ENCODE measurements at places on chromosomes 6 and 20. TPM values are rescaled to one million over a fixed set of nuclear protein-coding genes. Genes with fewer than 3 reads are reported as not detected.

- no peak for DNase-seq
Measured at GRCh38 chr6:148379966-148380713, 37.5 kb downstream of the SASH1 start.

- no peak for DNase-seq
Measured at GRCh38 chr6:136424901-136425300, 125.3 kb downstream of the MAP7 start.

GRCh38 chr6:42925248-42925857 is 3.9 kb upstream of the CNPY3 start:
- DNase-seq: no peak

- DNase-seq: no peak
Measured at GRCh38 chr20:36483919-36484808, 57.2 kb upstream of the MYL9 start.

- DNase-seq: no peak
Measured at GRCh38 chr6:136235233-136235564, 14.9 kb downstream of the MTFR2 start.

DNA sequence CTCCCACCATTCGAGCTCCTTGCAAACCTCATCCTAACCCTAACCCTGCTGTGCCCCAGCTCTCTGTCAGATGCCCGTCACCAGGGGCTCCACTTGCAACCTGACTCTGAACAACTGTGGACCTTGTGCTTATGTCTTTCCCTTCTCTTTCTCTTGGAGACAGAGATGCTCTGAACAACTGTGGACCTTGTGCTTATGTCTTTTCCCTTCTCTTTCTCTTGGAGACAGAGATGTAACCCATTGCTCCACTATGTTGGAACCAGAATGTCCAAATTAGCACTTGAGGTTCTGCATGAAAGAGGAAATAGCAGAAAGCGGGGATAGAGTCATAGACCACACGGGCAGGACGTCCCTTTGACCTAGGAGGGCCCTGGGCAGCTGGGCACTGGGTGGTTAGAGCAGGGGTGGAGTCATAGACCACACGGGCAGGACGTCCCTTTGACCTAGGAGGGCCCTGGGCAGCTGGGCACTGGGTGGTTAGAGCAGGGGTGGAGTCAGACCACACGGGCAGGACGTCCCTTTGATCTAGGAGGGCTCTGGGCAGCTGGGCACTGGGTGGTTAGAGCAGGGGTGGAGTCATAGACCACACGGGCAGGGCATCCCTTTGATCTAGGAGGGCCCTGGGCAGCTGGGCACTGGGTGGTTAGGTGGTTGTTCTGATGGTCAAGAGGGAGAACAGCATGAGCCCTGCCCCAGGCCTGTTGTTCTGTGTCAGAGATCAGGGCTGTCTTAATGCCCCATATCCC is 22.2 kb downstream of the PCMTD2 start:
- DNase-seq: no peak

DNA sequence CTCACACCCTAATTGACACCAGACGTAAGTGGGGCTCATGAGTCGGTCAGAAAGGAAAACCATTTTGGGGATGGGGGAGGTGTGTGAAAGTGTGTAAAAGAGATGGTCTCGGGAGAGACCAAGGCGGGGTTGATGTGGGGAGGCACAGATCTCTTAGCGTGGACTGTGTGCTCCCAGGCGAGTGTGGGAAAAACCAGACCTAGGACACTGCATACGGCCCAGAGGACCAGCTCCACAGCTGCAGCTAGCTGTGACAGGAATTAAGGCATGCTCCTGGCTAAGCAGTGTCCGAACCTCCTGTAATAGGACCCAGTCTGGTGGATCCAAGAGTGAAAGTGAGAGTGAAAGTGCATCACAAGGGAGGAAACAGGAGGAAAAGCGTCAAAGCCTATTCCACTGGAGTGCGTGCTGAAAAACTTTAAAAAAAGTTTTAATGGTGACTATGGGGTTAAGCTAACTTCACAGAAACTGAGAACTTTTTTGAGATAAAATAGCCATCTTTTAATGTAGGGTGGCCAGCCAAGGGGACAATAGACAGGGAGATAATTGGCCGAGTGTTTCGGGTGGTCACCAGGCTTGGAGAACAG is 9.6 kb downstream of the IL22RA2 start:
- DNase-seq: no peak

DNA sequence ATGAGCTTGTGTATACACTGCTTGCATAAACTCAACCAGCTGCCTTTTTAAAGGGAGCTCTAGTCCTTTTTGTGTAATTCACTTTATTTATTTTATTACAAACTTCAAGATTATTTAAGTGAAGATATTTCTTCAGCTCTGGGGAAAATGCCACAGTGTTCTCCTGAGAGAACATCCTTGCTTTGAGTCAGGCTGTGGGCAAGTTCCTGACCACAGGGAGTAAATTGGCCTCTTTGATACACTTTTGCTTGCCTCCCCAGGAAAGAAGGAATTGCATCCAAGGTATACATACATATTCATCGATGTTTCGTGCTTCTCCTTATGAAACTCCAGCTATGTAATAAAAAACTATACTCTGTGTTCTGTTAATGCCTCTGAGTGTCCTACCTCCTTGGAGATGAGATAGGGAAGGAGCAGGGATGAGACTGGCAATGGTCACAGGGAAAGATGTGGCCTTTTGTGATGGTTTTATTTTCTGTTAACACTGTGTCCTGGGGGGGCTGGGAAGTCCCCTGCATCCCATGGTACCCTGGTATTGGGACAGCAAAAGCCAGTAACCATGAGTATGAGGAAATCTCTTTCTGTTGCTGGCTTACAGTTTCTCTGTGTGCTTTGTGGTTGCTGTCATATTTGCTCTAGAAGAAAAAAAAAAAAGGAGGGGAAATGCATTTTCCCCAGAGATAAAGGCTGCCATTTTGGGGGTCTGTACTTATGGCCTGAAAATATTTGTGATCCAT is 15.3 kb downstream of the TNFAIP3 start:
- no peak for DNase-seq

DNA sequence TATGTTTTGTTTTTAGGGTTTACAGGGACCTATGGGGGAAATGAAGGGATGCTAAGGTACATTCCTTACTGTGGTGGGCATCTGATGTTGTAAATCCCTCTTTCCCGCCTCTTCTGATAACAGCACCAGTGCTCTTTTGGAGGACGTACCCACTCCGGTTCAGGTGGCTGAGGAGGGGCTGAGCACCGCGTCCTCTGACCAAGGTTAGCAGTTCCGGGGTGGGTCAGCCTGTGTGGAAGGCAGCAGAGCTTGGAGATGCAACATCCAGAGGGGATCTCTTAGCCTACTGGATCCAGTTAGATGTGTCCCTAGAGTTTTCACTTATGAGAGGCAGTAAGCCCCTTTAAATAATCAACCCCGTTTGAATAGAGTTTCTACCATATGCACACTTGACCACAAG is 135.3 kb upstream of the KCNG1 start:
- no peak for DNase-seq

GRCh38 chr6:147678253-147678652 is 169.8 kb downstream of the SAMD5 start:
- DNase-seq: no peak

DNA sequence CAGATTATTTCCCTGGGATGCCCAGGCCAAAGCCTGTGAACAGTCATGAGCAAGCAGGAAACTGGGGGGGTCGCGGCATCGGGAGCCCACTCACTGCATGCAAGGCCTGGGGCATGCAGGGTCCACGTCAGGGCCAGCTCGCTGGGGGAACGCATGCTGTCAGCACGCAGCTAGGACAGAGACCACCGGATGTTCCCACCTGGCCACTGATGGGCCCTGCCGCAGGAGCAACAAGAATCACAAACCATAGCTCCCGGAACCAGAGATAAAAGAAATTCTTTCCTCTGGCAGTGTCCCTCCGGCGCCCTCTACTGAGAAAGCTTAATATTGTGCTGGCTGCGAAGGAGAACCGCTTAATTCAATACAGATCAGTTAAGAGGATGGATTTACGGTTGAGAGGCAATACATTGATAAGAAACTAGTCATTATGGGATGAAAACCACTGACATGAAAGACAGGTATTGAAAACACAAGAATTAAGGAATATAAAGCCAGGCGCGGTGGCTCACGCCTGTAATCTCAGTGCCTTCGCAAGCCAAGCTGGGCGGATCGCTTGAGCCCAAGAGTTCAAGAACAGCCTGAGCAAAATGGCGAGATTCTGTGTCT is 32.6 kb downstream of the C6orf15 start:
- no peak for DNase-seq

GRCh38 chr20:63471981-63472831 is at the start of gene KCNQ2:
KCNQ2 (minus strand) TSS chr20:63472655; CDS start chr20:63472463, 192 bp downstream.
- DNase-seq: no peak

- DNase-seq: no peak
Measured at GRCh38 chr6:38847497-38847896, 132.4 kb downstream of the DNAH8 start.

GRCh38 chr6:115675443-115675842 is 385.2 kb downstream of the FRK start:
- no peak for DNase-seq

DNA sequence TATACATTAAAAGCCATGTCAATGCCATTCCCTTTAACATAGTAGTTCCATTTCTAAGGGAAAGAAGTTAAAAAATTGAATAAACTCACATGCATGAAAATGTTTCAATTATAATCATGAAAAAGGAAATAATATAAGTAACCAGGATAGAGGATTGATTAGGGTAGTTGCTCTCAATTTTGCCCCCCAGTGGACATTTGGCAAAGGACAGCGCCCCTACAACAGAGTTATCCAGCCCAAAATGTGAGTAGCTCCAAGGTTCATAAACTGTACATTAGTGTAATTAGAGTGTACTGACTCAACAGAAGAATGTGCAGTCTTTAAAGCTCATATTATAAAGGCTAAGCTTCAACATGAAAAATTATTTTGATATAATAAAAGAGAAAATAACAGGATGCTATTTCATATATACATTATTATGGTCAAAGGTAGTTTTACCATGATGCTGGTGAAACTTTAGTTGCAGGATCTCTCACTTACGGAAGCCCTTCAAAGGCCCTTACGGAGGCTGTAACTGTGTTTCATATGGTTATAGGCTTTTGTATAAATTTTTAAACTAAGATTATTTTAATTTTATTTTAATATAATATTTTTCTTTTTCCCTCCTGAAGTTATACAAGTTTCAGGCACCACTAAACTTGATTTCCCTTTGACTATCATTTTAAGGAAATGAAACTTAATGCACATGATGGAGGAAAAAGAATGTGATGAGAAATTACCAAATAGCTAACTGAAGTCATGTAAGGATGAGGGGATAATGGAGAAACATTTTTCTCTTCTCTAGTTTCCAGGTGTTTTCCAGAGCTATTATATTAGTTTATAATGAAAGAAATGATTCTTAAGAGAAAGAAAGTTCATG is 403.6 kb downstream of the PLCB1 start:
- no peak for DNase-seq

GRCh38 chr20:1813101-1813529 is 82.1 kb upstream of the SIRPA start:
- DNase-seq: no peak

- DNase-seq: no peak
Measured at GRCh38 chr6:119594907-119595306, 245.3 kb upstream of the MAN1A1 start.

- DNase-seq: no peak
Measured at GRCh38 chr6:169689287-169689686, 12.5 kb downstream of the WDR27 start.

The RAET1E gene
- total RNA-seq: 0.16 TPM

The TPMT gene
- 28.7 TPM for total RNA-seq

The NOX3 gene
- not detected for total RNA-seq

The AKAP12 gene
- 15.3 TPM for total RNA-seq

The TRIM40 gene
- total RNA-seq: 33.4 TPM

The MCHR2 gene
- total RNA-seq: not detected

Data from mucosa of descending colon (tissue), 3 donors.